GM13977 (cell line): ENCODE measurements at places on chromosomes 12 and 14.

DNA sequence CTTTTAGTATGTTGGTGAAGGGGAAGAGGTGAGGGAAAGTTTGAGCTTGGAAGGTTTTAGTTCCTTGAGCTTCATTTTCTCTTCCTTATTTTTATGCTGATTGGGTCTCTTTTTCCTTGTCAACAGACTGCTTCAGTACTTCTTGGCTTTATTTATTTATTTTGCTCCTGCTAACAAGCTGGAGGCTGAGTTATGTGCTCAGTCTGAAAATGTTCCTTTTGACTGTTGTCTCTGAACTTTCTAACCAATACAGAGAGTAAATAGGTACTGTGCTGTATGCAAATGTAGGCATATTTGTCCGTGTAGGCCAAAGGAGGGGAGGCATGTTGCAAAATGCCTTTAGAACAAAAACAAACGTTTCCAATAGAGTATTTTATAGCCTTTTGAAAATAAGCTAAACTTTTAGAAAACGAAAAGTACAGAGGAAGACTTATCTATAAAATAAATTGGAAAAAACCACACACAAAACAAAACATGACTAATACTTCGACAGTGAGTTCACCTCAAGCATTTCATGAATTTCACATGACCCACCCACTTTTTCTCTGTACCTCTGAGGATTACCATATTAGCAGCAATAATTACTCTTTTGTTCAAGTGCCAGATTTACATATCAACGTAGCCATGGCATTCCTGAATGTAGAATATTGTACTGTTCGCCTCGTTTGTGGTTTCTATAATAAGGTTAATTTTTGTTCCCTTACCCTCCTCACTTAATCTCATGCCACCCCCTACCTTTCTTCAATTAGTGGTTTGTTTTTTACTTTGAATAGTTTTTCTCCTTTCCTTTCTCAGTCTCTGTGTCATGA lies 4.7 kb upstream of the CREBL2 start:
- DNase-seq, result peak; percentile 53

GRCh38 chr14:104102282-104102914 lies 16.9 kb downstream of the ASPG start:
- no peak for DNase-seq

DNA sequence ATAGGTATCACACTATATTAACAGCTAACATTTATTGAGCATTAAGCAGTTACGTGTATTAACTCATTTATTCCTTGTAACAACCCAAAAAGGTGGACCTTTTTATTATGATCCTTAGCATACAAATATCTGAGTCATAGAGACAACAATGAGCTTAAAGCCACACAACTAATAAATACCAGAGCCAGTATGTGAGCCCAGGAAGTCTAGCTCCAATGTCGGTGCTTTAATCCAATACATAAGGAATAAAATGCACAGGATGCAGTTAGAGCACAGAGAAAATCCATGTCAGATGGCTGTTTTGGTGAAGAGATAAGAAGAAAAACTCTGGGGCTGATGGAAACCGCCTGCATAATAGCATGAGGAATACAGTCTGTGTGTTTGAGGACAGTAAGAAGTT lies 888.6 kb downstream of the TMTC2 start:
- no peak for DNase-seq

- DNase-seq, result no peak
Measured at GRCh38 chr12:24947541-24948419, 1.1 kb downstream of the BCAT1 start.

DNA sequence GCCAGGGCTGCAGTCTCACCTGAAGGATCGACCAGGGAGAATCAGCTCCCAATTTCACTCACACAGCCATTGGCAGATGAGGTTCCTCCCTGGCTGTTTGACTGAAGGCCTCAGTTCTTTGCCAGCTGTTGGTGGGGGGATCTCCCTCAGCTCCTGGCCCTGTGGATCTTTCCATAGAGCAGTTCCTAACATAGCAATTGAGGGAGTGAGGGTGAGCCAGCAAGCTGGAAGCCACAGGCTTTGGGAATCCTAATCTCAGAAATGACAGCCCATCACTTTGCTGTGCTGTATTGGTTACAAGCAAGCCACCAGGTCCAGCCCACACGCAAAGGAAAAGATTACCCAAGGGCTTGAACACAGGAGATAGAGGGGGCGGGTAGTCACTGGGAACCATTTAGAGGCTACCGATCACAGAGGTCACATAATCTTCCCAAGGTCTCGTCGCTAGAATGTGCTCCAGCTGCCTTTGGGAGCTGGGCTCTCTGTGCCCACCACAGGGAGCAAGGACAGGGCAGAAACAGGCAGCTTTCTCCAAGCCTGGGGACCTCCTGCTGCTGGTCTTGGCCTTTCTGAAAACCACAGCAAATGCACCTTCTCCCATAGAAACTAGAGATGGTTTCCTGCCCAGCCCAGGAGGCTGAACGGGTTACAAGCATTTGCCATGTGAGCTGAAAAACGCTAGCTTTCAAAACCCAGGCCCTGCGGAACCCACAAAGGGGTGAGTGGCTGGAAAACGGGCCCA lies 4.6 kb upstream of the OTUB2 start:
- DNase-seq, result no peak

DNA sequence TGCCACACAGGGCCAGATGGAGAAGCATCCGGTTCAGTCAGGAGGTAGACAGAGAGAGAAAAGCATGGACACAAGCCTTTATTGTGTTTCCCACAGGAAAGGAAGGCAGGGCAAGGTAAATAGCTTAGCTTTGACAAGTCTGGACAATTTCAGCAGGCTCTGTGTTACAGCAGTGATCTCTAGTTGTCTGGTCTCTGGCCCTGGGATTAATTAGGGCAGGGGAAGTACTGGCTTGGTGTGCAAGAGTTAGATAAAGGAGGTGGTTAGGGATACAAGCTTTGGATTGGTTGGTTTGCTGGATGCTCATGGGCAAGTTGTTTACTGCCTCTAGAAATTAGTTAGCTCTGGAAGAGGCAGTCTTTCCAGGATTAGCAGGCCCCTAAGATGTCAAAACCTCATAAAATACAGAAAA lies 15.1 kb upstream of the NGDN start:
- no peak for DNase-seq

- peak; percentile 55 for DNase-seq
Measured at GRCh38 chr12:27207615-27208413, 36.3 kb upstream of the STK38L start.

GRCh38 chr14:74924061-74924460 lies 1.0 kb upstream of the RPS6KL1 start:
- DNase-seq, result no peak

DNA sequence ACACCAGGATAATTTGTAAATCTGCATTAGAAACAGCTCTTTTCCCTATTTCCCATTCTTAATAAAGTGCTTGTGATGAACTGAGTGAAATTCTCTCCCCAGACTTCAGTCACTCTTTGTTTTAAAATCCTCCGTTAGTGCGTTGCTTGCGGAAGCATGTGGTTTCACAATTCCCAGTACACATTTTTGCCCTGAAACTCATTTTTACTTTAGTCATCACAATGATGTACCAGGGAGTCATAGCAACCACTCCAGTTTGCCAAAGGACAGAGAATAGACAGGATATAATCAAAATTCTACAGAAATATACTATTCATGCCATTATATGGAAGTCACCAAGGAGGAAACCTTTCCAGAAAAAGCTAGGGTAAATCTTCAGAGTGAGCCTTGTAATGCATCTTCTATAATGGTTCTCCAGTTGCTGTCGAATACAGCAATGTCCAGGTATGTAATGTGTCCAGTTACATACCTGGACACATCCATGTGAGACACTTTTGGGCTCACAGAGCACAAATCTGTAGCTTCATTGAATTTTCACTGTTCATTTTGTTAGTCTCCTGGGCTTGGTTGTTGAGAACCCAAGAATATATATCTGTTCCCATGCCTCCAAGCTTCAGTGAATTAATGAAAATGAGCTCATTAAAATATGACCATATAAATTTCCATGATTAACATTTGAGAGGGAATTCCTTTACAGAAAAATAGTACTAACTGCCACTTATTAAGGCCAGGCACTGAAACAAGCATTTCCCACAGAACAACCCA lies 57.8 kb downstream of the GPR135 start:
- no peak for DNase-seq

DNA sequence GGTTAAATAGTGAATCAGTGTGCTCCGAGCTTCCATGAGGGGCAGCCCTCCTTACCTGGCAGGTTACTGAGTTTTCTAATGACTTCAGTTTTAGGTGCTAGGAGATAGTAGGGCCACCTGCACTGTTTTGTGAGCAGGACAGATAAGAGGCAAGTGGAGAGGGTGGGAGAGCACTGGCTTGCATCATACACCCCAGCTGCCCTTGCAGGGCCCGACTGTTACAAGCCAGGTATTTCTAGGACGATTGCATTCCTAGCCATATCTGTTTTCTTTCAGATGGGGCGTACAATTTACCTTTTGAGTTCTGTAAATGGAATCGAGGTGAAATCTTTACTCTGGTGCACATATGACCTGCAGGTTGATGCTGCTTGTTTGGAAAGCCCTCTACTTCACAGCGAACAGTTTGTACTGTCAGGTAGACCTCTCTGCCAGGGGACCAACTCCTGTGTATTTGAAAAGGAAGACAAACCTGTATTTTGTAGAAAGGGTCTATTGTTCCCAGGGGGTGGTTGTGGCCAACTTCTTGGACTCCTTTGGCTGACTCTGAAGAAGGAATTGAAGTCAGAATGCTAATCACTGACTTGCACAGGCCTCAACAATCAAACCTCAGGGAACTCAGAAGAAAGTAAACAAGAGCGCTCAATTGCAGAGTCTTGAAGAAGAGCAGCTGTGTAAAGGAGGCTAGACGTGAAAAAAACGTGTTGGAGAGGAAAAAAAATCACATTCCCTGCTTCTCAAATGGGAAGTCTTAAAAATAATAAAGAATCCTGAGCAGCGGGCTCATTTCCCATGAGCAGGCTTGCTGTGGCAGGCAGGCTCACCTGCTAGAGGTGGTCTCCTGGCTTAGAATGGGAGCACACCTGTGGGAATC lies 57.3 kb downstream of the ETV6 start:
- no peak for DNase-seq
